ENCODE measurements at places on chromosomes 13 and 19.
A peak's percentile ranks its signal among the peaks of the same experiment; 100 is the strongest.

DNA sequence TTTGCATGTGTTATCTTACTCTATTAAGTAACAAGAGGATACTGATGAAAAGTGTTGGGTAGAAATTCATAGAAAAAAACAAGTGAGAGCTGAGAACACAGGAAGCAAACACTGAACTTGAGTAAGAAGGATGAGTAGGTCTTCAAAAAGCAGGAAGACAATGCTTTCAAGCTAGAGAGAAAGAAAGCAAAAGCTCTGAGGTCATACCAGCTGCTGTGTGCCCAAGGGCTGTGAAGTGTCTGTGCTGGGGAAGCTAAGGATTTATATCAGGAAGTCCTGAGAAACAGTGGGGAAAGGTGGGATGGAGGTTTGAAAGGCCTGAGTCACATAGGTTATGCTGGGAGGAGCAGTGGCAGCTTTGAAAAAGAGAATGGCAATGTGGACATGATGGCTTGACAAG, 145.5 kb upstream of the MAB21L1 start:
- DNase-seq = no peak

DNA sequence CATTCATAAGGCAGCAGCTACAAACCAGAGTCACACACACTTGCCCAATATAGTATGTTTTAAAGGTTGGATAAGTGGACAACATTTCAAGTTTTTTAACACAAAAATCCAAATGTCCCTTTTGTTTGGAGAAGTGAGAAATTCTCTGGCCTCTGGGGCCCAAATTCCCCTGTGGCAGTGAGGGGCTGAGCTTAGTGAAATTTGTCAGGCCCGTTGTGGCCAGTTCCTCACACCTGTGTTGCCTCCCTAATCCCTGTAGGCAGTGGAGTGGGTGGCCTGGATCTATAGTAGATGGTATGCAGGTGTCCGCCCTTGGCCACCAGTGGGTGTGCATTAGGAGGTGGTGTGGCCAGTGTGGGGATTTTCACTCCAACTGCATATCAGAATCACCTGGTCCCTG, 6.7 kb downstream of the WDR62 start:
- DNase-seq = no peak

GRCh38 chr13:40787062-40787461, 2.3 kb upstream of the SLC25A15 start:
- no peak for DNase-seq

- DNase-seq = no peak
Observed at GRCh38 chr13:23392313-23392712, 41.2 kb downstream of the SACS start.

- no peak for DNase-seq
Observed at GRCh38 chr19:19540064-19540714, 2.1 kb downstream of the CILP2 start.

DNA sequence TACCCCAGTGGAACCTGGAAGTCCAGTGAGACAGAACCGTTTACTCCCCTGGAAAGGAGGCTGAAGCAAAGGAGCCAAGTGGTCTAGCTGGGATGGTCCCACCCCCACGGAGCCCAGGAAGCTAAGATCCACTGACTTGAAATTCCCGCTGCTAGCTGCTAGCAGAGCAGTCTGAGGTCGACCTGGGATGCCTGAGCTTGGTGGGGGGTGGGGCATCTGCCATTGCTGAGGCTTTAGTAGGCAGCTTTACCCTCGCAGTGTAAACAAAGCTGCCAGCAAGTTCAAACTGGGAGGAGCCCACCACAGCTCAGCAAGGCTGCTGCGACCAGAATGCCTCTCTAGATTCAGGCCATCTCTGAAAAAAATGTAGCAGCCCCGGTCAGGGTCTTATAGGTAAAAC, 437.0 kb downstream of the SUCLA2 start:
- no peak for DNase-seq

DNA sequence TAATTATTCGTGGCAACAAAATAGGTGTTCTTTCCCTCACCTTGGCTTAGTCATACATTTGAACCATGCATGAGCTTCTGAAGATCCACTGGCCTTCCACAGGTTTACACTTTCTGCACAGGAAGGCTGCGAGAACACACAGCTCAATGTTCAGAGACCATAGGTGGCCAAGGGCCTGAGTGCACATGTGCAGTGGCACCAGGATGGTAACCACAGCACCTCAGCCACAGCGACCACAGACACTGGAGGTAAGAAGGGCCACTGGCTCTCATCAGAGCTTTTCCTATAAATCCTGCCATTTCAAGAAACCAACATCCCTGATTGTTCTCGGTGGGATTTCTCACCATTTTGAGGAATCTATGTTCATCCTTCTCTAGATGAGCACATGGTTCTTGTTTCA, 1.6 kb downstream of the DCLK1 start:
- no peak for DNase-seq

- no peak for DNase-seq
Observed at GRCh38 chr13:28503182-28503967, 8.4 kb upstream of the FLT1 start.

DNA sequence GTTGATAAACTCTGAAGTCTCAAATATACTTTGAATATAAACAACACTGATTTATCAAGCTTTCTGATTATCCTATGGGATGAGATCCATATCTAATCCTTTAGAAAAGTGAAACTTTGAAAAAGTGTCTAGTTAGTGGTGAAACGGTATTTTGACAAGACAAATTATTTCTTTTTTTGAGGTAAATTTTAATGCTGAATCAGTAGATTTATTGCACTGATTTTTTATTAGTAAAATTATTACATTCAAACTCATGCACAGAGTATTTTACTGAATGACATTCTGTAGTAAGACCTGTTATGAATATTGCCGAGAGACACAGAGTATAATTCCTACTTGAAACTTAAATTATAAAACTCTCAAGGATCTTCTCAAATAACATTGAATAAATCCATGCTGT, 679.1 kb upstream of the SPRY2 start:
- DNase-seq = no peak

DNA sequence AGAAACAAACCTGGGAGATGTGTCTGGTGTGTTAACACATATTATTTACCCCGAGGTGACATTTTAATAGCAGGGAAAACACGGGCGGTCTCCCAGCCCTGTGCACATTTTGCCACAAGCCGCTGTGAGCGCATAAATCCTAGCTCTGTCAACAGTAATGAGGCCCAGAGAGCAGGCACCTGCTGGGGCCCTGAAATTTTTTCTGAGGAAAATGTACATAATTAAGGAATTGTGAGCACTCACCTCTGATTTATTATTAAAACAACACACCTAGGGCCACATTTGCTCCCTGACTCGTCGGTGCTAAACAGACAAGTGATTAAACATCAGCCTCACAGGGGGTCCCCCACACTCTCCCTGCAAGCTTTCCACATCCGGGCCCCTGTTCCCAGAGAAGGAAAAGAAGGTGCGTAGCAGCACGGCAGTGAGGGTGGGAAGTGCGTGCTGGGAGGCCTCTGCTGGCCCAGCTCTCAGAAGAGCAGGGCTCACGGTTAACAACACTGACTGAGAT, 616.3 kb downstream of the UQCRFS1 start:
- DNase-seq = no peak

- DNase-seq = no peak
Observed at GRCh38 chr13:107117327-107118012, 549.5 kb upstream of the ARGLU1 start.

GRCh38 chr19:18596752-18597157, 8.2 kb downstream of the REX1BD start:
- peak; percentile 71 for DNase-seq

DNA sequence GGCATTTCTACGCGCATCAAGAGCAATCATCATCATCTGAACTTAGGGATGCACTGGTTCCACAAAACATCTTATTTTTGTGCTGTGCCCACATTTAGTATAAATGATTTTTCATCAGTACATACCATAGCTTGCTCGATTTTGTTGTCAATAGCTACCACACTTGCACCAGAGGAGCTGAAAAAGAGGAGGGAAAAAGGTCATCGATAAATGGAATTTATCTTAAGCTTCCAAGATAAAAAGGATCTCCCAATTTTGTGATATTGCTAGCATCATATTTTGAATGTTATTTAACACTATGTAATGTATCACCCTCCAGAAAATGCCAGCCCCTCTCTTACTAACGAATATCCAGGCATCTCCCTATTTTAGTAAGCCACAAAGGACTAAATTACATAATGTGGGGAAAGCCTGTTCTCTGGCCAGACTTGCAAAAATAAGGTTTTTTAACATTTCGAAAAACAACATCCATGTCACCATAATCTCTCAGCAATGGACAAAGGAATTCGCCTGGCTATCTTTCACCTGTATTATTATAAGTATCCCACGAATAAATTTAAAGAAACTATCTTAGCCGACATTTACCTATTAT, 62.4 kb downstream of the SERP2 start:
- DNase-seq = no peak

DNA sequence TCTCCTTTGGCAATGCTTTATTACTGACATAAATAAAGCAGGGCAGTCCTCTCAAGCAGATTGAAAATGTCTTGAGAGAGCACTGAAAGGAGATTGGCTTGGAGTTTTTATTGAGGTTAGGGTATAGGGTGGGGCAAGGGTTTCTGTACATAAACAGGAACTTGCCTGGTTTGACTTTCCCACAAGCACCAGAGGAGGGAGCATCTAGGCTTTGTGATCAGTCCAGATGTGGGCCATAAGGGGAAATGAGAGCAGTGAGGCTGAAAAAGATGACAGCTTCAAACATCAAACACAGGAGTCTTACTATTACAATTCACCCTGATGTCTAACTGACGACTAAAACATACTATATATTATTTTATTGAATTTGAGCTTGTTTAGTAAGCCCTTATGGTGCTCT, 260.9 kb downstream of the MTUS2 start:
- no peak for DNase-seq

- DNase-seq = no peak
Observed at GRCh38 chr19:32580353-32580900, 563 bp upstream of the PDCD5 start.

GRCh38 chr13:41463838-41464602, 6.7 kb downstream of the RGCC start:
- no peak for DNase-seq

GRCh38 chr13:103931885-103932284, 865.7 kb upstream of the SLC10A2 start:
- DNase-seq = no peak

- DNase-seq = no peak
Observed at GRCh38 chr19:3785451-3785937, 687 bp downstream of the MATK start.

DNA sequence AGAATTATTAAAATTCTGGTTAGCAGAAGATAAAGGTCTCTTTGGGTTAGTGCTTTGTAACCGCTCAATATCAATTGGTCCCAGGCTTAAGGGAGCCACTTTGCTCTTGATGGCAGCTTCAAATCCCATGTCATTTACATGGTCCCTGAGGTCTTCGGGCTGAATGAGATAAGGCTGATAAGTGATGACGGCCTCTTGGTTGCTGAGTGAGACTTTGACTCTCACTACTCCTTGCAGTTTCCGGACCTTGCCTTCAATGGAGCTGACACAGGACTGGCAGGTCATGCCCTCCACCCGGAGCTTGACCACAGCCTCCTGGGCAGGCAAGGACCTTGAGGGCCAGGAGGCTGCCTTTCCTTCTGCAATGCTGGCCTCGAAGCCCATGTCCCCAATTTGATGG, 36.8 kb downstream of the ATP7B start:
- DNase-seq = no peak

GRCh38 chr19:18239303-18239702, 13.1 kb upstream of the PDE4C start:
- DNase-seq = no peak

- no peak for DNase-seq
Observed at GRCh38 chr19:41480336-41480735, 37.4 kb downstream of the ERICH4 start.

GRCh38 chr19:3114018-3114726, 20.0 kb downstream of the GNA11 start:
- no peak for DNase-seq

GRCh38 chr13:114074671-114075315, 57.6 kb downstream of the RASA3 start:
- DNase-seq = no peak

DNA sequence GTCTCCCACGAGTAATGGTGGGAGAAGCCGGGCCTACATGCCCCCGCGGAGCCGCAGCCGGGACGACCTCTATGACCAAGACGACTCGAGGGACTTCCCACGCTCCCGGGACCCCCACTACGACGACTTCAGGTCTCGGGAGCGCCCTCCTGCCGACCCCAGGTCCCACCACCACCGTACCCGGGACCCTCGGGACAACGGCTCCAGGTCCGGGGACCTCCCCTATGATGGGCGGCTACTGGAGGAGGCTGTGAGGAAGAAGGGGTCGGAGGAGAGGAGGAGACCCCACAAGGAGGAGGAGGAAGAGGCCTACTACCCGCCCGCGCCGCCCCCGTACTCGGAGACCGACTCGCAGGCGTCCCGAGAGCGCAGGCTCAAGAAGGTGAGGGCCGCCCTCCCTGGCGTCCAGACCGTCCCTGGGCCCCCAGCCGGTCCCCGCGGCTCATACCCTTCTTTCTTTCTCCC, 1.4 kb upstream of the USF2 start:
- DNase-seq = peak; percentile 47

DNA sequence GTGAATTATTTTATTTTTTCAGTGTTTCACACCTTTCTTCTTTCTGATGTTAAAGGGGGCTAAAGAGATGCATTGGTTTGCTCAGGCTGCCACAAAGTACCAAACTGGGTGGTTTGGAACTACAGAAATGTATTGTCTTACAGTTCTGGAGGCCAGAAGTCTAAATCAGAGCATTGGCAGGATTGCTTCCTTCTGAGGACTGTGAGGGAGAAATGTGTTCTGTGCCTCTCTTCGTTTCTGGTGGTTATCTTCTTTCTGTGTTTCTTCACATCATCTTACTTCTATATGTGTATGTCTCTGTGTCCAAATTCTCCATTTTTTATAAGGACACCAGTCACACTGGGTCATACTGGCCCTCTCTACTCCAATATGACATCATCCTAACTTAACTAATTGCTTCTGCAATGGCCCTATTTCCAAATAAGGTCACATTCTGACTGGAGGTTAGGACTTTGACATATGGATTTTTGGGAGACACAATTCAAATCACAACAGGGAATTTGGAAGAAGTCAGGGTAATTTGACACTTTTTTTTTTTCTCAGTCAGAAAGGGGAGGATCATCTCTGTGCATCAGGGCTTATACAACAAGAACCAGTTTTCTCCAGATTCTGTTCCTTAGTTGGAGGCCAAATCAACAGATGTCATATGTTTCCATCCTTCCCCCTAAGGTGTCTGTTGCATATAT, 188.2 kb downstream of the KCNRG start:
- DNase-seq = no peak

GRCh38 chr13:68081061-68081460, 850.9 kb upstream of the PCDH9 start:
- DNase-seq = no peak

GRCh38 chr19:13214036-13214730, 64.0 kb downstream of the IER2 start:
- DNase-seq = no peak

- DNase-seq = no peak
Observed at GRCh38 chr19:46340051-46340659, 6.7 kb upstream of the PPP5C start.

GRCh38 chr19:7831452-7831851, 1.4 kb downstream of the EVI5L start:
- peak; percentile 82 for DNase-seq

GRCh38 chr19:50790396-50790795, at the start of gene ACP4:
ACP4 (plus strand) TSS chr19:50790415; CDS start chr19:50790415, 0 bp downstream.
- DNase-seq = no peak
